ENCODE measurements at places on chromosomes 6 and 20. TPM values are rescaled to one million over a fixed set of nuclear protein-coding genes. Genes with fewer than 3 reads are reported as not detected.

DNA sequence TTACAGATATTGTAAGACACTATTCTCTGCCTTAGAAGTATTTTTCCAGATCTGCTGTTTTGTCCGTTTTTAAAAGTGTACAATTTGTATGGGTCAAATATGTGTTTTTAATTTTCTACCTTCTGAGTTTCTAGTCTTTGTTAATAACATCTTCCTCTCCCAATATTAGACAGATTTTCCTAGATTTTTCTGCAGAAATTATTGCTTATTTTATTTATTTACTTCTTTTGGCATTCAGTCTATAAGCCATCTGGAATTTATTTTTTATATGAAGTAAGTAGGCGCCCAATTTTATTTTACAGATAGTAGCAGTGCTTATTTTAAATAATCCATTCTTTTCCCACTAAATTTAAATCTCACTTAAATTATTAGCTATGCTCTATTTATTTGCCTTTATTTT lies 103.1 kb upstream of the PLEKHG1 start:
- no peak for DNase-seq

HSPA1L gene
- polyA plus RNA-seq = 3.4 TPM

SRXN1 gene
- polyA plus RNA-seq = 7.3 TPM

PRKN gene
- 3.9 TPM for polyA plus RNA-seq

SLC22A23 gene
- polyA plus RNA-seq = 6.3 TPM
